HFFc6 (cell line): ENCODE measurements at places on chromosomes 5 and 9.
A peak's percentile ranks its signal among the peaks of the same experiment; 100 is the strongest.

- DNase-seq, result no peak
Observed at GRCh38 chr5:178434851-178435250, 155.3 kb downstream of the COL23A1 start.

DNA sequence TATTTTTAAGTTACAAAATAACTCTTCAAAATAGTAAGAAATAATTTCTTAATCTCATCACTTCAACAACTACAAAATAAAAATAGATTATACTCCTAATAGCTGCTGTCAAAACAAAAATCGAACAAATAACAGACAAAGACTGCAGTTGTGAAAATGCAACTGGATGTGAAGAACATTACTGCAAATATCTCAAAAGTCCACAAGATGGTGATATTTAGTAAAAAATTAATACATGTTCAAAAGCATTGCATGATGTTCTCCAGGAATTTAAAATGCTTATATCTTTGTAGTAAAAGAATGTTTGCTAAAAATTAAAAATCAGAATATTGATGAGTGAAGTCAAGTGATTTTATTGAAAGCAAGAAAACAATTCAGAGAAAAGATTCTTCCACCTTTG, 66.2 kb downstream of the MPDZ start:
- peak; percentile 21 for DNase-seq

DNA sequence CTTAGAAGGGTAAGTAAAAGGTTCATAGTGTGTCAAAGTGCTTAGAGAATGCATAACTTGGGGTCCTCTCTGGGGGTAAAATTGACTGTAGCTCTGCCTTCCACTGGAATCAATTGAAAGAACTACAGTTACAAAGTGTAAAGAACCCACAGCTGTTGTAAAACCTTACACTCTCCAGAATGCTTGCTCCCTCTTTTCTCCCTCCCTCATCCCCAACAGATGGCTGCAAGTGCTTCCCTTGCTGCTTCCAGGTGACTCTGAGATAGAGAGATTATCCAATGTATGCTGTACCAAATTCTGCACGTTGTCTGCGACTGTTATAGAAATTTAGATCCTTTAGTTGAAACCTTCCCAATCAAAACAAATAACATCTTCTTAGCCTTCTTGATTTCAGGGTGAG, 126.0 kb downstream of the STK32A start:
- no peak for DNase-seq

DNA sequence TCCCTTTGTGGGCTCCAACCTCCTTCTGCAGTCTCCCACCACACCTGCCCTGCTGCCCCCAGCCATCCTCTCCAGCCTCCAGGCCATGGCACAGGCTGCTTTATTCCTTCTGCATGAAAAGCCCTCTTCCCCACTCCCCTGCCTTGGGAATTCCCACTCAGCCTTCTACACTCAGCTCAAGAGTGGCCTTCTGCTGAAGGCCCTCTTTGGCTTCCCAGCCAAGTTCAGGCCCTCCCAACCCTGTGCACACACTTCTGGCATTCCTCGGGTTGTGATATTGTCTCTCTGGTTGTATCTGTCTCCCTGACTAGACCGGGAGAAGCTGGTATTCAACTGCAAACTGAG, 5.7 kb downstream of the SHB start:
- DNase-seq, result no peak

DNA sequence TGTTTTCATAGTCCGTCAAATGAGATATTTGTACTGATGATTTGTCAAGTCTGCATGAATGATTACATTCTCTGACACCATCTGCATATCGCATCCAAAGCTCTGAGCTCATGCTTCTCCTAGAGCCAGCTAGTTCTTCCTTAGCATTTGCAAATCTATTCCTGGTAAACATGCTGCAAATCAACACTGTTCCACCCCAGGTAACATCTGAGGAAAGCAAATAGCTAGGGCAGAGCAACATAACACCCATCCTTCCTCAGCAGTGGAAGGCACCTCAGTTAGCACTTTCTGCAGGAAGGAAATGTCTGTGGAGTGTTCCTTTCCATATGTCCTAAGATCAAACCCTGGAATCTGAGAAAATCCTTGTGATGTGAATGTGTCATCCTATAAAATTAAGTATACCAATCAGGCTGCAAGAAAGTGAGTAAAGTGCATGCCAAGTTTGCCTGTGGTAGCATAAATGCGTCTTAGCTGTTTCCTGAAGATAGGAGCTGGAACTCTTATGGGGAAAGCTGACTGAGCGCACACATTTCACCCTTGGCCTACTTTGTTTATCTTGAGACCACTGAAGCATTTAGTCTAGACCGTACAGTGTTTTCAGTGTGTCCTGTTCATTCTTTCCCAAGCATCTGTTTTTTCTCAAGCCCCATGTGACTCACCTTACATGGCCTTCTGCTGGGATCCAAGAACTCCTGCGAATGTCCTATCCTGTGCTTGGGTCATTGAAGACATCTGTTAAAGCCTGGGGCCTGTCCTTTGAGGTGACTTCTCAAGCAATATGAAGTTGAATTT, 50.9 kb upstream of the STARD4 start:
- peak; percentile 84 for DNase-seq

DNA sequence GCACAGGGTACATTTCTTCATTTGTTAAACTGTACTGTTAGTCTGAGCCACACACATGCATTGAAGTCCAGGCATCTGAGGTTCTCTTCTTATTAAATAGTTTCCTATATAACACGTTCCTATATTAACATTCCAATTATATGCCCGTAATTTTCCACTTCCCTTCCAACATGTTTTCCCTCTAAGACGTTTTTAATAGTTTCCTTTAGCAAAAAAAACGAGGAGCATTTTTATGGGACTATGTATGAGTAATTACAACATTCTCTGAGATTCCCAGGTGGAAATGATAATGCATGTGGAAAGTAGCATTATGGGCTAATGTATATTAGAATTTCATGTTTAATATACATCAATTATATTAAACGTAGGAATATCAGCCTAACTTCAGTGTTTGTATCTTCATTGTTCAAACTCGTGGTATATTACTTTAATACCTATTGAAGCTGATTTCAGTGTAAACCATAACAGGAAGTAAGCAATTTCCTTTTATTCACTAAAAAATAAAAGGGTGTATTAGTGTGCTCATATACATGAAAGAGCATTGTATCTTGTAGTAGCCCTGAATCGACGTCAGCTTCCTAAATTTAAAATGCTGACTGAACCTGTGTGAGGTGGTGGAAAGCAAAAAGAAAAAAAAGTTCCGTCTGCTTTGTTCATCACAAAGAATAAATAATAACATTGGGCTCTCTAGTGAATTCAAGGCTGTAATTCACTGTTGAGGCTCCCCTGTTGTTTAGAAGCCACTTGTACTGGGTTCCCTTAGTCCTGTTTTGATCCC, 11.3 kb downstream of the SMARCA2 start:
- no peak for DNase-seq

- no peak for DNase-seq
Observed at GRCh38 chr9:137812356-137813023, 65.1 kb upstream of the CACNA1B start.

DNA sequence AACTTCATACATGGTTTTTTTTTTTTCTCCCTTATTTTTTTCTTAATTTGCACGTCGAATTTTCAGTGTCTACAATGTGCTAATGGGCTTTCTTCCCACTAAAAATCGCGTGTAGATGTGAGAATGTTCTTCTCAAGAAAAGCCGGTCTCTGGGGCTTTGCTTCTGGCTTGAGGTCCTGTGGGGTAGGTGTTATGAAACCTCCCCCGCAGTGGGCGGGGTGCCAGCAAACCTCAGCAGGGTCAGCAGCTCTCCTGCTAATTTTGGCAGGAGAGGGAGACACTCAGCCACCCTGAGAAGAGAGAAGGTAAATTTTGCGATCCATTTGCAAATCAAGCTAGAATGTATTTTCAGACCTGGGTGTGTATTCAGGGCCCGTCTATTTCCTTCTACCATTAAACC, 59.9 kb downstream of the NPR3 start:
- no peak for DNase-seq

DNA sequence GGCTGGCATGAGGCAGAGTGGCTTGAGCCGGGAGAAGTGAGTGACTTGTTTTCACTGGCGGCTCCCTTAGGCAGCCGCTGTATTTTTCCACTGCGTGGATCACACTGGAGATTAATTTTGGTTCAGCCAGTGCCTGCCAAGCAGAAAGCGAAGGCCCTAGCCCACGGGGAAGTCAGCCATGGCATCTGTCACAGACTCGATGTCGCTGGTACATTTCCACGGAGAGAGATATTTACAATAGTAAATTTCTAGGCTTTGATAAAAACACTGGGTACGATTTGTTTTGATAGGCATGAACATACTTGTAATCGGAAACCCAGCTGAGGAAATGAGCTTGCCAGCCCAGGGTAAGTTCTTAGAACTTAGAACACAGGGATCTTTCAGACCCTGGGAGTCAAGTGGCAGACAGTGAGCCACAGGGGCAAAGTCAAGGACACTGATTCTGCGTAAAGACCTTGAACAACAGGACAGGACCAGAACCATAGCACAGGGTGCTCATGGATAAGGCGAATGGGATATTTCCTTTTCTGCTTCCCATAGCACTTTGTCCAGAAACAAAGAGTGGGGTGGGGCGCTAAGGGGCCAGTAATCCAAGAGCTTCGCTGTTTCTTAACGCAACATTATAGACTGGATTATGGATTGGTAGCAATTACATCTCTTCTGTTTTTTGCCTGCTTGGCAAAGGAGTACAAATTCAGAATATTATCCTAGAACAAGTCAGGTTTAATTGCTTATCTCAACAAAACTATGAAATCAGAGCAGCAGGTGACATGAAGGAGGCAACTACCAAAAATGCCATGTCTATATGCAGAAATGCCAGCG, 4.5 kb downstream of the DUSP1 start:
- DNase-seq, result peak; percentile 83

DNA sequence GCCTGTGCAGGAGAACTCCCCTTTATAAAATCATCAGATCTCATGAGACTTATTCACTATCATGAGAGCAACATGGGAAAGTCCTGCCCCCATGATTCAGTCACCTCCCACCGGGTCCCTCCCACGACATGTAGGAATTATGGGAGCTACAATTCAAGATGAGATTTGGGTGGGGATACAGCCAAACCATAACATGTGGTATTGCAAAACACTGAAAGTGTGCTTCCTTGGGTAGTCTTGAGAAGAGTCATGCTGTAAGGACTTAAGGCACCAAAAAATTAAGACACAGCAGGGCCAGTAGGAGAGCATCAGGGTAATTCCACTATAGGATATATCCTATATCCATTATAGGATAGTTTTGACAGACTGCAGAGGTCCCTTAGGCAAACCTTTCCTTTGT, 29.4 kb upstream of the GDNF start:
- DNase-seq, result no peak
